ENCODE measurements at places on chromosomes 5 and 9.

- DNase-seq: peak; percentile 93
Observed at GRCh38 chr9:91483189-91483691, 59.6 kb upstream of the NFIL3 start.

DNA sequence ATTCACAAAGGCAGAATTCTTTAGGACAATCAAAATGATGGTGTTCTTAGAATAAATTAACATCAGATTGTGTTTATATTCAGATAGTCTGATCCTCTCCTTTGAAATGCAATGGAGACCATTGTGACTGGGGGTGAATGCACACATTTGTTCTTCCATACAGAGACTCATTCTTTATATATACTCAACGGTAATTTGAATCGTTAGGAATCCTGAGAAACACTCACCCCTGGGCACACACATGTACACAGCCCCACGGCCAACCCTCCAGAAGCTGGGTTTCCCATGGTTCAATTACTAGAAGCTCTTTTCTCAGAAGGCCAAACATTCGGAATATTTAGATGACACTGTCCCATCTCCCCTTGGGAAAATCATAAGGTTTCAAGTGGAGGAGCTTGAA lies 57.5 kb upstream of the EPB41L4B start:
- DNase-seq: no peak

- DNase-seq: no peak
Observed at GRCh38 chr9:76620996-76621395, 143.2 kb upstream of the PCA3 start.

DNA sequence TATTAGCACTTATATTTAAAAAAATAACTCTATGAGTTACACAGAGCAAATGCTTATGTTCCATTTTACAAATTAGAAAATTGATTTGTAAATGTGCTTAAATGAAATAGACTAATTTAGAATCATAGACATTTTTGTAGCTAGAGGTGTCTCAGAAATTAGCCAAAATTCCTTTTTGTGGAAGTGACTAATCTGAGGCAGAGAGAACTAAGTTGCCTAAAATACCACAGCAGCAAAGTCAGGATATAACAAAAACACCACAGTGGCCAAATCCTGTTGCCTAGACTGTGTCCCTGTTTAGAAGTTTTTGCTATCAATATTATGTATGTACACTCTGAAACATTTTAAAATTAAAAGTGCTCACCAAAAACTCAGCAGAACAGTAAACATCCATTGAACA lies 18.7 kb downstream of the ADAMTSL1 start:
- DNase-seq: peak; percentile 71

DNA sequence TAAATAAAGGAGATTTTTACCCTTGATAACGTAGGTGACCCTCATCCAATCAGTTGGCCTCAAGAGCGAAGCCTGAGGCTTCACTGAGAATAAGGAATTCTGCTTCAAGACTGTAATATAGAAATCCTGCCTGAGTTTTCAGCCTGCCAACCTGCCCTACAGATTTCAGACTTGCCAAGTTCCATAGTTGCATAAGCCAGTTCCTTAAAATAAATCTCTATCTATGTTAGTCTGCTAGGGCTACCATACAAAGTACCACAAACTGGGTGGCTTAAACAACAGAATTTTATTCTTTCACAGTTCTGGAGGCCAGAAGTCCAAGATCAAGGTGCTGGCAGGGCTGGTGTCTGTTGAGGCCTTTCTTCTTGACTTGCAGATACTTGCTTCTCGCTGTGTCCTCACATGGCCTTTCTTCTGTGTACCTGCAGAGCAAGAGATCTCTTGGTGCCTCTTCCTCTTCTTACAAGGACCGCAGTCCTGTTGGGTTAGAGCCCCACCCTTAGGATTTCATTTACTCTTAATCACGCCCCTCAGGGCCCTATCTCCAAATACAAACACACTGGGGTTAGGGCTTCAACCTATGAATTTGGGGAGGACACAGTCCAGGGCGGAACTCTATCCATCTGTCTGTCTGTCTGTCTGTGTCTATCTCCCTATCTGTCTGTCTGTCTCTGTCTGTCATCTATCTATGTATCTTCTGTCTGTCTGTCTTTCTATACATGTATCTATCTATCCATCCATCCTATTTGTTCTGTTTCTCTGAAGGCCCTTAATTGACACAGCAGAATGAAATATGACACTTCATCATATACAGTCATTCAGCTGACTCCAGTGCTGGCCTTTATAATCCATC lies 17.0 kb upstream of the CMBL start:
- no peak for DNase-seq

DNA sequence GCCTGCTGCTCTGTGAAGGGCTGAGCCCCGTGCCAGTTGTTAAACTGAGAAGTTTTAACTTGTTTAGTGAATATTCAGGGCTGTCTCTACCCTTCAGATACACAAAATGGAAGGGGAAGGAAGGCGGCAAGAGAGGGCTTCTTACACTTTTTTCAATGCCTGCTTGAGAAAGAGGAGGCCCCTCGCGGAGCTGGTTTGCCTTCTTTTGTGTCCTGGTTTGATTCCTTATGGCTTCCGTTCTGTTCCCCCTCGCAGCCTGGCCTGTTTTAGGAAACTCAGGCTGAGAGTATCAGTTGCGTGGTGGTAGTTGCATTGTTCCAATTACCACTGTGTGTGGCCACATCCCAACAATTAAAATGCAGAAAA lies 1.0 kb downstream of the FAM53C start:
- peak; percentile 57 for DNase-seq

- no peak for DNase-seq
Observed at GRCh38 chr9:132154863-132155567, 6.8 kb upstream of the NTNG2 start.

- peak; percentile 41 for DNase-seq
Observed at GRCh38 chr9:89185980-89186379, 7.4 kb upstream of the SHC3 start.

- no peak for DNase-seq
Observed at GRCh38 chr9:93308158-93308602, 124.2 kb downstream of the WNK2 start.

DNA sequence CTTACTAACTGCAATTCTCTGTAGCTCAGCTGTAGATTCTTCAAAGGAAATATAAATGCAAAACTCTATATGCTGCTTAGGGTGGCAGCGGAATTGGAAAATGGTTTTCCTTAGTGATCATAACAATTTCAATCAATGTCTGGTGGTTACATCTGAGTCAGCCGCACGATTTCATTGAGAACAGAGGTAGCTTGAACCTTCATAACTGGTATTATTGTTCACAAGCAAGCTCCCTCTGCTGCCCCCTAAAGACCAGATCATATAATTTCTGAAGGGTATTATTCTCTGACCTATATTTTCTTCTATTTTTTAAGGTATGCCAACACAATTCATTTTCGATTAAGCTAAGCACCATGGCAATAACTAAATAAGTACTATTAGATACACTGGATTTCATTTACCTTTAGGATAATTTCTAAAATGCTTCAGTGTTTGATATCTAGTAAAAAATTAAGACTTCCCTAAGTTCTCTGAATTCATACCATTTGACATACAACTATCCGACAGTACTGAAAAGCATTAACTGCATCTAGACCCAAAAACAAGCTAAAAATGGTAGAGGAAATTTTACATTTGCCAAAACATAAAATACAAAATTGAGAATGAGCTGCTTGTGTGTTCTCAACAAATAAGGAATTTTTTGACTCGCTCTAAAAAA lies 181.1 kb upstream of the SPEF2 start:
- peak; percentile 64 for DNase-seq

- no peak for DNase-seq
Observed at GRCh38 chr5:178768371-178769260, 38.2 kb upstream of the ZNF354A start.

GRCh38 chr9:127022913-127023660 lies 99.3 kb downstream of the ANGPTL2 start:
- no peak for DNase-seq

GRCh38 chr5:33321026-33321425 lies 119.7 kb upstream of the TARS1 start:
- peak; percentile 95 for DNase-seq

- DNase-seq: peak; percentile 71
Observed at GRCh38 chr9:129176701-129177442, 1.2 kb downstream of the IER5L start.

- DNase-seq: no peak
Observed at GRCh38 chr9:75707191-75707590, 183.3 kb upstream of the PCSK5 start.

DNA sequence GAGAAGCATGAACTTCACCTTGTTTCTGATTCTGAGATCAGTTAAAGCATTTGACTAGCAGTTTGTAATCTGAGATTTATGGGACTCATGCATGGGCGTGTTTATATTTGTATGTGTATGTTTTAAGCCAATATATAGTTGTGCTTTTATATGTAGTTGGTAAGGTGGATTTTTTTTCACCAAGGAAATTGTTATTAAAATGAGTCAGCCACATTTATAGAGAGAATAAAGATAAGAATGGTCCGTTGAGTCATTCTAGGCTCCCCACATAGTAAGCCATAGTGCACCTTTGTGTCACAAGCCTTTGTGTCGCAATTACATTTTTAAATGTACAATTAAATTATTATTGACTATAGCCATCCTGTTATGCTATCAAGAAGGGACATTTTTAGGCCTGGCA lies 89.0 kb downstream of the NLN start:
- peak; percentile 79 for DNase-seq

GRCh38 chr9:113164536-113165300 lies 13.9 kb downstream of the SLC31A2 start:
- peak; percentile 76 for DNase-seq

DNA sequence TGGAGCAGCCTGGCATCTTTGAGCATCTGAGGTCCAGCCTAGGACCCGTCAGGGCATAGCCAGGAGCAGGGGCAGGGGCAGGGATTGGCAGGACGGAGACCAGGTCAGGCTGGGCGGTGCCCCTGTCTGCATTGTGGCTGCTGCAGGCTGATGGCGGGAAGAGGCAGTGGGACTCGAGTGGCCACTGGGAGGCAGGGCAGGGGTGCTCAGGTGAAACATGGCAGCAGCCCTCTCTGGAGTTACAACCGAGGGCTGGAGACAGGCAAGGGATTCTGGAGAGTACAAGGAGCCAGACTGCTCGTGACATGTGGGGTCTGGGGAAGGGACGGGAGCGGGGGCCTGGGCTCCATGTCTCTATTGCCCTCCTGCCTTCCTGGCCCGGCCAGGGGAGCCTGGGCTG lies 97.4 kb upstream of the RAPGEF1 start:
- peak; percentile 8 for DNase-seq

DNA sequence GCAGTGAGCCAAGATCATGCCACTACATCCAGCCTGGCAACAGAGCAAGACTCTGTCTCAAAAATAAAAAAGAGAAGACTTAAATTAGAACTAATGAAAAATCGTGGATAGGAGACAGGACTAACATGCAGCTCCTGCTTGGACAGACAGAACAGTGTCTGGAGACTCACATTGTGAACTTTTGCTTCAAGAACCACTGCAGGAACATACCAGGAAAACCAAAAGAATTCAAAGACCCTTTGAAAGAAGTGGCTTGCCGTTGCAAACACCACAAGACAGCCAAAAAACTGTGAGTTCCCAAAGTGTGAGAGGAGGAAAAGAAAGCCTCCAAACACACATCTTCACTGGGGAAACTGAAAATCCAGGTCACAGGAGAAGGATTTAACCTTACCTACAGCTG lies 48.8 kb upstream of the SNAPC3 start:
- DNase-seq: no peak

DNA sequence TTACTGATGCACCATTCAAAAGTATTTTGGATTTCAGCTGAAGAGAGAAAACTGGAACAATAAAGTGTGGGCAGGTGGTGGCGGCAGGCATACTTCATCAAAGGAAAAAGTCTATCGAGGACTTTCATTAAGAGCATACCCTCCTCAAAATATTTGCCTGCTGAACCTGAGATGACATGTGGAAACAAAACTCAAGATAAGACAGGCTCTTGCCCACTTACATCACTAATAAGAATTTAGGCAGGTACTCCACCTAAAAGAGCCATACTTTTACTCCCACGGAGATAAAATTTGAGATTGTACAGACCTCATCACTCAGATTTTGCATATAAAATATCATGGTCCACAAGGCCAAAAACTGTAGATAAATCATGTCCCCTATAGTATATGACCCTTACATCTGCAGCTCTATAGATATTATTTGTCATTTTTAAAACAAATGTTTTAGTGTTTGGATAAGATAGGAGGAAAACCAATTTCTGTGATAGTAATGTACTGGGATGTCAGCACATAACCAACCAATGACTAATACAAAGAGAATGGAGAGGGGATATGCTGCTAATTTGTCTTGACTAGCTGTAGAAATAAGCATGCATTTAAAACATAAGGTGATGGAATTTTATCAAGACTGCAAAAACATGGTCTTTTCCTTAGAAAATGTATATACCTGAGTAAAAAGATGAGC lies 730.6 kb upstream of the ZNF608 start:
- no peak for DNase-seq

GRCh38 chr9:137506702-137507171 lies 43.5 kb downstream of the PNPLA7 start:
- DNase-seq: peak; percentile 81

DNA sequence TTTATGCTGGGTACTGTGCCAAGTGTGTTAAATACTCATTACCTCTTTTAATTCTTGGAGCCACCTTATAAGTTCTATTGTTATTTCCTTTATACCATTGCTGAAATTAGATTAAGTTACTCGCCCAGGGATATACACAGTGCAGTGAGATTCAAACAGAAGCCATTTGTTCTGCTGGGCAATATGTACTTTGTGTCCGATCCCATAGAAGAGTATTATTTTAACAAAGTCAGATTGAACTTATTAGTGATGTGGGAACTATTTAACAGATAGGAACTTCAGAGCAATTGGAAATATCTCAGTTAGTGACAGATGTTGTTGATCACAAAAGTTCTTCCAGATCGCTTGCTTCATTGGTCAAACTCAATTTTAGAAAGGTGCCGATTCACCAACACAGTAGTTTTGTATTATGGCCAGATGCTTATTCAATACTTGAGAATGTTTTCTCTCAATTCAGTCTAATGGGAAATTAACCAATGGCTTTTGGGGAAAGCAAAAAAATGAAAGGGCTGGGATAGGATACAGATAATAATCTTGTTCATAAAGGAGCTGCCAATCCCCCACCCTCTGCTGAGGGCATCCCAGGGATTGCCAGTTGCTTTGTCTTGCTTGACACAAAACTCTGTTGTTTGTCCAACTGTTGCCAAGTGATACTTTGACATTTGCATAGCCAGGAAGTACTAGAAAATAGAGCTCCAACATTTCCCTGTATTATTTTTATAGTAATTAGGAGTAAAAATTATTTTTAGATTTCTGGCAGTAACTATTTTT lies 94.8 kb upstream of the SEMA6A start:
- DNase-seq: no peak

Data from GM23248 (cell line).